CD4-positive, alpha-beta T cell treated with Interleukin-4 for 4 hours (primary cell): ENCODE measurements at places on chromosomes 7 and 10.

DNA sequence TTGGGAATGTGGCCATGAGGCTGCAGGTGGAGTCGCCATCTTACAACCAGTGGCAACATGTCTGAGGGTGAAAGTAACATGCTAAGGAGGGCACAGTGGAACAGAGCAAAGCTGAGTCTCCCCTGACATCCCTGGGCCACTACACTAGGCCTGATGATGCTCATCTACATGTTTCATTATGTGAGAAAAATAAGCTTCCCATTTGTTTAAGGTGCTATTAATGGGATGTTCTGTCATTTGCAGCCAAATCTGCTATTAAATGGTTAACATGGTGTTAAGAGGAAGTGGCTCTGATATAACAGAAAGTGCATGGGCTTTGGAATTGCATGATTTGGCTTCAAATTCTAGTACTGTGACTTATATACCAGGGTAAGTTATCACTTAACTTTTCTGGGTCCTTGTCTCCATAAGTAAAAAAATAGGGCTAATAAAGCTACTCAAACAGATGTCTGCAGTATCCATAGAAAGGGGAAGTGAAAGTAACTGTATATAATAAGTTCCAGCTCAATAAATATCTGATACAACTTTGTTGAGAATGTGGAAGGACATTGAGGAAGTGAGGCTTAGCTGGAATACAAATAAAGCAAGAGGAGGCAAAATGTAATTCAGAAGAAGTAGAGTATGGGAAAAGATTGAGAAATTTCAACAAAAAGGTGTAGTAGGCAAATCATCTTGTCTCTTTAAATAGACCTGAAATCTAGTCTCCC, 158.9 kb downstream of the RTKN2 start:
- peak; percentile 14 for DNase-seq

DNA sequence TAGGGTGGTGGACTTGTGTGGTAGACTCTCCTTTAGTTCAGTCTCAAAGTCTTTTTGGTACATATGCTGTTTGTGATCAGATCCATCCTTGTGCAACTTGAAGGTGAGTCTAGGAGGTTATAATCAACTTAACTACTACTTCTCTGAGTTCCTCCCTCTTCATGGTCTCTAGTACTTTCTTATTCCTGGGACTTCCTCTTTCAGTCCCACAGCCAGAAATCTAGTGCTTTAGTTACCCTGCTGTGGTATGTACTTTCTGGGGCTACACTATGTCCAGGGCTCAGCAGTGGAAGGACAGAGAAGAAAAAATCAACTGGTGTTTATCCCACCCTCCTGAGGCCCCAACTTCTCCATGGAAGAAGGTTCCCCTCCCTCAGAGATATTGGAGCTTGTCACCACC, 19.4 kb upstream of the ATAD1 start:
- DNase-seq = no peak

- DNase-seq = no peak
Observed at GRCh38 chr10:85857791-85858190, 508.8 kb downstream of the GRID1 start.

GRCh38 chr7:18753972-18754610, 258.5 kb downstream of the HDAC9 start:
- DNase-seq = no peak

DNA sequence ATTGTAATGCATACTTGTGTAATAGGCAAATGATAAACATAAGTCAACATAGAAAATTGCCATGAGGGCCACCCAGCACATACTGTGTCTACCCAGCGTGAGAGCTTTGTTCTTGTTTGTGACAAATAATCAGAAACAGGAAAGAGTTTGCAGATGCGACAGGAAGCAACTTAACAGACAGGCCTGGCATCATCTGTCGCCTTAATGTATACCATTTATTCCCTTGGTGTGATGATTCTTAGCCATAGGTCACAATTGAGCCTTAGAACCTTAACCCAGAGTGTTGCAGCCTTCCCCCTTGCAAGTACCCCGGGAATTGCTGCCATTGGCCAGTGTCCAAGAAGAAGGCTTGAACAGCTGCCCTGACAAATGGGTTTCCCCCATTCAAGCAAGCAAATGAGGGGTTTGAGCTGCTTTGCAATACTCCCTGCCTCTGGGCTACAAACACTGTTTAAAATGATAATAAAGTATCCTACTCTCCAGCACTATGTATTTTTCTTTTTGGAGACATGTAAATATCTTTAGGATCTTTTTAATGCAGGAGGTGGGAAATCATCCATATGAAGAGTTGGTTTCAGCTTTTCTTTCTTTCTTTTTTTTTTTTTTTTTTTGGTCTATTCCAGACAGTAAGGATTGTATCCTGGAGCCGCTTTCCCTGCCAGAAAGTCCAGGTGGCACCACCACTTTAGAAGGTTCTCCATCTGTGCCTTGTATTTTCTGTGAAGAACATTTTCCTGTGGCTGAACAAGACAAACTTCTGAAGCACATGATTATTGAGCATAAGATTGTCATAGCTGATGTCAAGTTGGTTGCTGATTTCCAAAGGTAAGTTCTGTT, 80.0 kb downstream of the ZNF277 start:
- no peak for DNase-seq

DNA sequence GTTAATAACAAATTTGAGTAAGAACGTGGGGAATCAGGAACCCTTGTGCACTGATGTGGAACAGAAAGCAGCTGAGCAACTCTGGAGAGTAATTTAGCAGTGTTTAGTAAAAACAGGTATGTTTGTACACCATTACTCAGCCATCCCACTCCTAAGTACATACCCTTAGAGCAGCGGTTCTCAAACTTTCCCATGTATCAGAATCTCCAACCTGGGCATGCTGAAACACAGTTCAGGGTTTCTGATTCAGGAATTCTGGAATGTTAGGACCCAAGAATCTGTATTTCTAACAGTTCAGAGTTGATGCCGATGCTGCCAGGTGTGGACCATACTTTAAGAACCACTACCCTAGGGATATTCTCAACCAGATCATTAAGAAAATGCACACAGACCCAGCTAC, 5.1 kb downstream of the SGMS1 start:
- DNase-seq = no peak

- no peak for DNase-seq
Observed at GRCh38 chr10:35675846-35676245, 33.8 kb upstream of the FZD8 start.

- no peak for DNase-seq
Observed at GRCh38 chr7:80302636-80303035, 168.0 kb downstream of the GNAI1 start.

GRCh38 chr10:61798713-61799112, 102.8 kb upstream of the ARID5B start:
- DNase-seq = no peak

DNA sequence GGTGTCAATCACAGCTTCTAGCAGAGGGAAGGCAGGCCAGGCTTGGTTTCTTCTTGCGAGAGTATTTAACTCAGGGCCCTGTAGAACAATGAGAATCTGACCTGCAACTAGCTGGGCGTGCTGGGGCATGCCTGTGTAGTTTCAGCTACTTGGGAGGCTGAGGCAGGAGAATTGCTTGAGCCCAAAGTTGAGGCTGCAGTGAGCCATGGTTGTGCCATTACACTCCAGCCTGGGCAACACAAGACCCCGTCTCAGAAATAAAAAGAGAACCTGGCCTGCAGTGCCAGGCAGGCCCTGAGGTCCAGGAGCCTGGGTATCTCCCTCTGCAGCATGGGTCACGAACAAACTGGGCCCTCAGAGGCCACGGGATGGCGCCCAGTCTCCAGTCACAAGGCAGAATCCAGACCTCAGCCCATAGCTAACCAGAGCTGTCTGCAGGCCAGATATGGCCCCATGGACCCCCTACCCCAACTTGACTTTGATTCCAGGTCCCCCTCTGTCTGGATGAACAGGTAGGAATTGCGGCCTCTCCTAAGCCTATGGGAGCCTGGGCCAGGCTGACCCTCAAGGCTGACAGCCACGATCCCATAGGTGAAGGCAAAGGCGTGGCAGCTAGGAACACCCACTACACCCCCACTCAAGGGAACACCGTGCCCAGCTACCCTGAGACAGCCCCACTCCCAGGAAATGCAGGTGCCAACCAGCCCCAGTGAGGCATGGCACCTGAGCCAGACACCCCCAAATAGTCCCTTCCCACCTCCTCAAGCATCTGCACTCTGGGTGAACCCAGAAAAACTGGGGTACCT, 102.7 kb upstream of the TNRC18 start:
- no peak for DNase-seq

DNA sequence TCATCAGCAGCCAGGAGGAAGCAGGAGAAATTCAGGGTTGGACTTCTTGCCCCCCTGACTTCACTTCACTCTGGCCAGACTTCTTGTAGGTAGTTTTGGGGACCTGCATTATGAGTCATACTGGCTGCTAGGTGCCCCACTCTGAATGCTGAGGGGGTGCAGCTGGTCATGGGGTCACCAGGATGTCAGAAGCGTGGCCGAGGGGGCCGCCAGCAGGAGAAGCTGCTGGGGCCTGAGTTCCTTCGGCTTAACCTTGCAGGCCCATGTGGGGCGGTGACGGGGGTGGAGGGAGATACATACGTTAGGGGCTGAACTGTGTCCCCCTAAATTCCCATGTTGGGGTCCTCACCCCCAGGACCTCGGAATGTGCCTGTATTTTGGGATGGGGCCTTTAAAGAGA, 18.2 kb downstream of the UNCX start:
- no peak for DNase-seq

DNA sequence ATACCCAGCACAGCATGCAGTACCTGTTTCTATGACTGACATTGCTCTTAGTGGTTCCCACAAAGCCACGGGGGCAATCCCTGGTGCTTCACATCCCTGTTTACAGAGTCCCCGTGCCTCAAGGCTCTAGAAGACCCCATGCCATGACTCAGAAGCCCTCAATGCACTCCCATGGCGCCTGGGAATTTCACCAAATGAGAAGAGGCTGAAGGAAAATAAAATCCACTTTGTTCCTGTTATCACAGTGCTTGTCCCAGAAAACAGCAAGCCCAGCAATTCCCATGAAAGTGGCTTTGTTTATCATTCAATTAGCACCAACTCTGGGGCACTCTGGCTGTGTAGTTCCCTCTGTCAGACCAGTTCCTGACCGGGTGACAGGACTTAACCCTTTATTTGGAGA, 268.3 kb downstream of the TNS3 start:
- DNase-seq = no peak

- DNase-seq = no peak
Observed at GRCh38 chr7:44750424-44750823, 1.8 kb downstream of the ZMIZ2 start.

- no peak for DNase-seq
Observed at GRCh38 chr10:28354511-28354910, 51.6 kb upstream of the MPP7 start.

DNA sequence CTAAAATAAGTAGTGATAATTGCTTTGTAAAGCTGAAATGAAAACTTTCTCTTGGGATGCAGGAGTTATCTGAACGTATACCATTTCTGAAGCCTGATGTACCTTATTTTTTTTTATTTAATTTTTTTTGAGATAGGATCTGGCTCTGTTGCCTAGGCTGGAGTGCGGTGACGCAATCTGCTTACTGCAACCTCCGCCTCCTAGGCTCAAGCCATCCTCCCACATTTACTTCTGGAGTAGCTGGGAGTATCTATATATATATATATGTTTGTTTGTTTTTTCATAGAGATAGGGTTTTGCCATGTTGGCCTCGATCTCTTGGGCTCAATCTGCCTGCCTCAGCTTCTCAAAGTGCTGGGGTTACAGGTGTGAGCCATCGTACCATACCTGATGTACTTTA, 2.4 kb downstream of the PMPCB start:
- DNase-seq = no peak

GRCh38 chr7:30938435-30939316, 25.1 kb upstream of the GHRHR start:
- DNase-seq = peak; percentile 44

DNA sequence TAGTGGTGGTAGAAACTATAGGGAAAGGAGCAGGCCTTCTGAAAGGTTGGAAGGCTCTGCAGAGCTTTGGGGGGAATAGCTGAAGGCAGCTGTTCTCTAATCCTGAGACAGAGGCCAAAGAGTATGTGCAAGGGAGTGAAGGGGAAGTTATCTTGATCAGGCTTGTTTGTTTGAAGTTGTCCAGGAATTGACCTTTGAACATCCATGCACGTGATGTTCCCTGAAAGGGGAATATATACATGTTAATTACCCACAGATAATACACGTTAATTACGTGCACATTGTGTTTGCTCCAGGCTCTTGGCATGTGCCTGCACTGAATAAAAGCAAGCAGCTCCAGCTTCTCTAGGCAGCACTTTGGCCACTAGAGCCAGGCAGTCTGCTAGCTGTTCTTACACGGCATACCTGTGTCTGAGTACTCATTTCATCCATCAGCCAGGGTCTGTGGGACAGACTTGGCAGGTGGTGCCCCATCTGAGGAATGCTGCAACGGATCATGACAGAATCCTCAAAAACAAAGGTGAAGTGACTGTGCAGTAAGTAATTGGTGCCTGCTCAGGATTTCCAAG, 18.0 kb upstream of the STARD3NL start:
- no peak for DNase-seq

- DNase-seq = no peak
Observed at GRCh38 chr7:151590071-151590849, 70.6 kb upstream of the RHEB start.

DNA sequence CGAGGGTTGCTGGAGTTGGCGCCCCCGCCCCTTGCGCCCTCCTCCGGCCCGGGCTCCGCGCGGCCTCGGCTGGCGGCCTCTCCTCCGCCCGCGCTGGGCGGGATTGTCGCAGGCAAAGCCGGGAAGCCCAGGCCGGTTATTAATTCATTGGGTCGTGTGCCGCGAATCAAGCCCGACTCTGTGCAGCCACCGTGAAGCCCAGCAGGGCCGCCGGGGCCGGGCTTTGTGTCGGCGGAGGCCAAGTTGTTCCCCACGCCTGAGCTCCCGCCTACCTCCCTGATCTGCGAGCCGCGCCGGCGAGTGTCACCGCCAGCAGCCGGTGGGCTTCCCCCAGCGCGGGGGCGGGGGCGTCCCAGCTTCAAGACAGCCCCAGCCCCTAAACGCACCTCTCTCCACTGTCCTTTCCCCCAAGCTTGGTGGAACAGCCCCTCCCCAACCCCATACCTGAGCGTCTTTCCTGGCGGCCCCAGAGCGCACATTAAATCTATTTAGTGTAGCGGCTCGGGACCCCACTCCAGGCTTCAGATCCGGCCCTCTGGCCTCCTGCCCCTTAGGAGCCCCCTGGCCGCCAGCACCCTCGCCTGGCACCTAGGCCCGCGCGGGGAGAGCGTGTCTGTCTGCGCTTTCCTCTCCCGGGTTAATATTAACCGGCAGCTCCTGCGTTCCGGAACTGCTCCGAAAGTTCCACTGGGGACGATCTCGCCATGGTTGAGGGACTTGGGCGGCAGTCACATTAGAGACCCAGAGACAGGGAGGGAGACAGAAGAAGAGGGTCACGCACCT, 3.5 kb downstream of the SHH start:
- no peak for DNase-seq

GRCh38 chr10:97542169-97543024, 30.2 kb upstream of the ANKRD2 start:
- DNase-seq = peak; percentile 10

GRCh38 chr10:46323176-46323575, 36.4 kb downstream of the ANTXRL start:
- no peak for DNase-seq
